ENCODE measurements at places on chromosomes 5 and 9.

GRCh38 chr5:137206030-137206715 is 293.0 kb downstream of the SPOCK1 start:
- DNase-seq: no peak

GRCh38 chr5:10343486-10343885 is 10.0 kb upstream of the MARCHF6 start:
- DNase-seq: no peak

DNA sequence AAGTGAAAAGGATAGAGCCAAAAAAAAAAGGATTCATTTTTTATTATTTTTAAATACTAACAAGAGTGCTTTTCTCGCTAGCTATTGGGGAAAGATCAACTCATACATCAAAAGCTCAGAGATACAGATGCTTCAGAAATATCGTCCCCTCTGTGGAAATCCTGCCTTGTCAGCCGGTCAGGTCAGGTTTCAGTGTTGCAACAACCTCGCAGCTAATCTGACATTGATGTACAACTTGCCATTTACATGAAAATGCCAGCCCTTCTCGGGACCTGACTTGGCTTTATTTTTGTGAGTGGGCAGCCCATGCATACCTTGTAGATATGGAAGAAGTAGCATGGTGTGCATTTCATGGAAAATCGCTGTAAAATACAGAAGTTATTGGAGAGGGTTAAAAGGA is 358.8 kb upstream of the ADAMTS16 start:
- no peak for DNase-seq

DNA sequence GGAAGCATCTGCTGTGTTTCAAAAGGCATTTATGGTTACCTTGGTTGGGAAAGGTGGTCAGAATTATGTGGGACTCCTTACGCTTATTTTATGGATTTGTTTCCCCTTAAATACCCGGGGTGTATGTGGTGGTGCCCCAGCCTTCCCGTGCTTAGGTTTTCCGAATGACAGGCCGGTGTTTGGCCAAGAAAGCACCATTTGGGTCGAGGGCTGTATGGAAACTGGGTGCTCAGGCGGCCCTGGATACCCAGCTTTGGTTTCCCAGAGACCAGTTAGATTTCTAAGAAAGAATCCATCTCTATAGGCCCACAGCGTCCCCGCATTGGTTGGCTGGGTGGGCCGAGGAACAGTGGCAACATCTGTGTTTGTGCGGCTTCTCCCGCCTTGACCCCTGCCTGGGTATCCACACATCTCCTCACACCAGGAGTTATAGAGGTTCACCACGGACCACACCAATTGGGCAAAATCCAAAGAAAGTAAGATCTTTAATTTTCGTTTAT is 868 bp downstream of the ARHGEF28 start:
- DNase-seq: no peak

DNA sequence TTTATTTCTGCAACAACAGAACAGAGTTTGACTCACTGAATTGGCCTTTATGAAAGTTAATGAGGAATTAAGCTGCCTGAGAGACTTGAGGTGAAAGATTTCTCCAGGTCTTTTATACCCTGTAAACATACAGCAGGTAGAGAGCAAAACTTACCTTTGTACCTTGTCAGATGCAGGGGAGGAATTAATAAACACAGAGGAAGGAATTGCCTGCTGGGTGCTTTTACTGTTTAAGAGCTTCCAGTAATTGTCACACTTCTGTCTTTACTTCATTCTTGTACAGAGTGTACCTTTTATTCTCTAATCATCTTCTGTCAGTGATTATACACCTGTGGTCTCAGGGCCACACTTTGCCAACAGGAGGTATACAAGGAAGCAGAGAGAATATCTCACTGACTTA is 94.0 kb upstream of the GRIN3A start:
- DNase-seq: no peak

DNA sequence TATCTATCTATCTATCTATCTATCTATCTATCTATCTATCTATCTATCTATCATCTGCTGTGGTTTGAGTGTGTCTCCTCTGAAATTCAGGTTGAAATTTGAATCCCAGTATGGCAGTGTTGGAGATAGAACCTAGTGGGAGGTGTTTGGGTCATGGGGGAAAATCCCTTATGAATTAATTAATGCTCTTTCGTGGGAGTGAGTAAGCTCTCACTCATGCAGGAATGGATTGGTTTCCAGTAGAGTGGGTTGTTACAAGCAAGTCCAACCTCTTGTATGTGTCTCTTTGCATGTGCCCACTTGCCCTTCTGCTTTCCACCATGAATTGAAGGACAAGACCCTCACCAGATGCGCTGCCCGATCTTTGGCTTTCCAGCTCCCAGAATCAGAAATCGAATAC is 113.0 kb downstream of the ANXA1 start:
- DNase-seq: no peak

DNA sequence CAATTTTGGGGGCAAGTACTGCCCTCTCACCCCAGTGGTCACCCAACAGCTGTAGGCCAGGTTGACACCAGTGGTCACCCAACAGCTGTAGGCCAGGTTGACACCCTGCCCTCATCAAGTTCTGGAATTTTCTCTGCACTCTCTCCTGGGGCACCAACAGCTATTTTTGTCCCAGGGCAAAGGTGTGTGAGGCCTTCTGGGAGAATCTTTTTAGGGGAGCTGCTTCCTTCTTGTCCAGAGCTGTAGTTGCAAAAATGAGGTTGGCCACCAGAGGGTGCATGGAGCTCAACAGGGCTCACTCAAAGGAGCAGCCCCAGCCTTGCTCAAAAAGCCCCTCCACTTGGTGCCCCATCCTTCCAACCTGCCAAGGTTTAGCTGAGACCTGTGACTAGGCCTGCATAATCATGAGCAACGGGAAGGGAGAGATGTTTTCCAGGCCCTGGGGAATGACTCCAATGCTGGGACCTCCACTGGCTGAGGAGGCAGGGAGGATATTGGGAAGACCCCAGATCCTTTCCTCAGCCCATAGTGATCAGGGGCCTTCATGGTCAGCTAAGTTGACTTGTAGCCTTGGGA is 10.6 kb upstream of the P4HA2 start:
- DNase-seq: no peak

- DNase-seq: peak; percentile 30
Observed at GRCh38 chr5:125411071-125411743, 664.8 kb upstream of the ZNF608 start.

DNA sequence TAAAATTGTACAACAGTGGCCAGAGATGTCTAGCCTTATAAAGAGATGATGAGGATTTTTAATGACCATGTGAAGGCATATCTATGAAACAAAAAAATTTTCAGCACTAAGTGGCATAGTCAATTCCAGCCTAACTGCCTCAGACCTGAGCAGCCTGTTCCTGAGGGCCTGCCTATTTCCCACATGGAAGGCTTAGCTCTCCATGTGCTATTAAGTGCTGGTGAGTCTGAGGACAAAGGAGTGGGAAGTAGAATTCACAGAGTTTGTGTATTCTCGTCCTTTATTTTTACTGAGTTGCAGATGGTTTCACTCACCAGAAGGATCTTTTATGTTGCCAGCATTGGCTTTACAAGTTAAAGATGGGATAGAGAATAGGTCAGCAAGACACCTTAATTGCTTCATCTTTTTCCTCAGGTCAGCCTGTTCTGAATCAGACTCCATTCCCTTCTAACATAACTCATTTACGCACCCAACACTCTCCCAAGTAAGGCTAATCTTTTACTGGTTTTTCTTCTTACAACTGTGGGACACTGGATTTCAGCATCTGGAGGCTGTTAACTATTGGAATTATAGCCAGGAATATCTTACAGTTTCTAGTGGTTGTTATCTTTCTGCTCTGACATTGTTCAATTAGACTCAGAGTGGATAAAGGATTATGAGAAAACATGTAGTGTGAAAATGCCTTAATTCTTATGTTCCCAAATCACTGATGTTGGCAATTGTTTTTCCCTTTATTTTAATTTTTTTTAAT is 76.8 kb downstream of the ISOC1 start:
- DNase-seq: no peak

DNA sequence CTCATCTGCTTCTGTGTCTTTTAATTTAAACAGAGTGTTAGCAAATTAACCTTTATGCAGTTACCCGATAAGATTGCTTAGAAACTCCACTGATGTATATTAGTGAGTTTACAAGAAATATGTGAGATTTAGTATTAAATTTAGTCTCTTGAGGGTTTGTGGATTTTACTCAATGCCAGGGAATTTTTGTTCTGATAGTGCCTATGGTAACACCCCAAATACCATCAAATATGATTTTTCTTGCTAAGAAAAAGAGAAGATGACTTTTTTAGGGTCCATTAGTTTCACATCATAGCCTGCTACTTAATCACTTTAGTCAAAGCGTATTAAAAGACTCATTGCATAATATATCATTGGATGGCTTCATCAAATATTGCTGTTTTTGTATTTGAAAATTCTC is 224.9 kb downstream of the PCSK5 start:
- no peak for DNase-seq

- no peak for DNase-seq
Observed at GRCh38 chr9:117080765-117081390, 334.0 kb downstream of the ASTN2 start.

GRCh38 chr5:82387001-82387818 is 109.1 kb upstream of the RPS23 start:
- no peak for DNase-seq

GRCh38 chr9:135563039-135563476 is 1.5 kb downstream of the PAEP start:
- no peak for DNase-seq

DNA sequence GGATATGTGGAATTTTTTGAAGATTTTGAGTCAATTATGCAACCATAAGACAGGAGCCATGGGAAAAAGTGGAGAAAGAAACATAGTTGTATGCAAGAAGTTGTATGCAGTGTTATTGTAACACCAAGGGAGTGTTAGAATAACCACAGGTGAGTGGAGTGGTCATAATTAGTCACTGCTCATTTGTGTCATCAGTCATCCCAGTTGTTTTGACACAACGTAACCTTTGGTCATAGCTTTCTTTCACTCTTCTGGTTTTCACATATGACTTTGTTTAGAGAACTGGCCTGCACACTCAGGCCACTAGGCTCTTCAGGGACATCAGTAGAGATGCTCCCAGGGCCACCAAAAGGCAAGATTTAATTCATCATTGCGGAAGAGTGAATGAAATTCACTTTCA is 158.7 kb upstream of the HMHB1 start:
- no peak for DNase-seq

- no peak for DNase-seq
Observed at GRCh38 chr5:134524272-134524825, 1.1 kb upstream of the JADE2 start.

- no peak for DNase-seq
Observed at GRCh38 chr5:142115937-142116614, 7.5 kb downstream of the NDFIP1 start.

DNA sequence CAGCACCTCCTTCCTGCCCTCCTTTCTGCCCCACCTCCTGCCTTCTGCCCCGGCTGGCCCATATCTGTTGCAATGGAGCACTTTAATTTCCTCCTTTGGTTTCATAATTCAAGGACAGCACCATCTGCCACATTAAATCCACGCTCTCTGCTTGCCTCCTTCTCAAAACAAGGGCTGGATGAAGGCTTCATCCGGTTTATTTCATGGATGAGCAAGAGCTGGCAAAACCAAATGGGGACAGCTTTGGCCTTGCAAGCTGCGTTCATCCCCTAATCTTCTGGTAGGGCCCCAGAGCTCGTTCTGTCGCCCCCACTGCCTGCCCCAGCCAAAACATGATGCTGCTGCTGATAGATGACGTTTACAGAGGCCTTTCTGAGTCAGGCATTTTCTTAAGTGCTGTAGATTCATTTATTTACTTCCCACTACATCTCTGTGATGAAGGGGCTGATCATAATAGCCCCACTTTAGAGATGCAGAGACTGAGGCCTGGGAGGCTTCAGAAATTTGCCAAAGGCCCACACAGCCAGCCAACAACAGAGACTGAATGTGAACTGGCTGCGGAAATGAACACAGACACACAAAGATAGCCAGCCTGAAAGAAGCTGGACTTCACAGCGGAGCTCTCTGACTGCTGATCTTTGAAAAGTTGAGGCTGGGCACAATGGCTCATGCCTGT is 115.6 kb upstream of the CPEB4 start:
- no peak for DNase-seq

DNA sequence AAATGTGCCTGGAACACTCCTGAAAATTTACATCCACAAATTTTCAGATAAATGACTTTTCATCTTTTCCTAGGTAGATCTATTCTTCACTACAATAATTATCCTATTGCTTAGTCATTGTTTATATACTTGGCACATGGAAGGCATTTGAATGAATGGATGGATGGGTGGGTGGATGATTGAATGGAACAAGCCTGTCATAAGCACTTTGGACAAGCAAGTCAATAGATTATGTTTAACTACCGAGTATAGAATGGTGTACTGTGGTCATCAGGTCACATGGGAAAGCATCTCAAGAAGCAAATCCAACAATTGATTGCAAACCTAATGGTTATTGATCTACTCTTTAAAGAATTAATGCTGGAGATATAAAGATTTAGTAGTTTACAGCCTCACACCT is 114.4 kb upstream of the DMRTA1 start:
- no peak for DNase-seq

DNA sequence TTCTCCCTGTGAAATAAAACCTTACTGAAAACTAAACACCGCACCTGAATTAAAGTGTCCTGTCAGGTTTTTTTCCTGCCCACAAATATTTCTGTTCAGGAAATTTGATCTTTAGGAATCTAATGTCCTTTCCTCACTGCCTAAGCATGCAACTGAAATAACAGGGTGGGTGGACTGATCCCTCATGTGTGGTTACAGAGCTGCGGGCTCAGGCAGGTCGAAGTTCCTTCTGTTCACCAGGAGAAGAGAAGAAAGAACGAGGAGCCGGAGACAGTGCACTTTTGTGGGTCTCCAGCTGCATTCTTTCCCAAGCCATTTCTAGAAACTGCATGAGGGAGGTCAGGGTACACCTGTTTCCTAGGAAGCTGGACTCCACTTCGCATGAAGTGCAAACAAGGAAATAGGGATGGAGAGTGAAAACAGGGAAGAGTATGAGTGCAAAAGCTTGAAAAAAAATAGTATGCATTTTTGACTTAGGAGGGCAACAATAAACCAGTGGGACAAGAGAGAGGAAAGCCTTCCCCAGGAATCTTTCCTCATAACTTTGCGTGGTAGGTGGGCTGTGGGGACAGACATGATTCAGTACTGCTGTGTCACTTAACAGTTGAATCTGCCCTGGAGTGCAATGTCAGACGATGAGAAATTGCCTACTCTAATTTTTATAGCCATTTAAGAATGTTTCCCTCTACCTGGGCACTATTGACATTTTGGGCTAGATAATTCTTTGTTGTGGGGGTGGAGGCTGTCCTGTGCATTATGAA is 60.3 kb downstream of the GCNT1 start:
- DNase-seq: peak; percentile 16

DNA sequence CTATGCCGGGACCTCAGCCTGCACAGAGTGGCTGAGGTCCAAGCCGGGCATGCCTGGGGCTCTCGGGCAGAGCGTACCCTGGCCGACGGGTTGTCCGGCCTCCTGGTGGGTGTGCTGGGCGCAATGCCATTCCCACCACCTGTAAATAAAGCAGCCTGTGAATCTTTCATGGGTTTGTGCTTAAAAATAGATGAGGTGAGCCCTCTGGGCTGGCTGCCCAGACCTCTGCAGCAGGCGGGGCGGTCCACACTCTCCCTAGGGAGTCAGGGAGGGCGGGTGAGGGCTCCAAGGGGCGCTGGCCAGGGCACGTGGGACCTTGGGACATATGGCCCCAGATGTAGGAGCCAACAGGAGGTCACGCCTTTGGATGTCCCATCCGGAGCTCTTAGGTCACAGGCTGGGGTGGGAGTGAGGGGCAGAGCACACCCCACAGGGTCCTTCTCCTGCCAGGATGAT is 3.6 kb upstream of the AGPAT2 start:
- DNase-seq: no peak

Data from right renal pelvis (tissue), 4 donors.